ENCODE measurements at places on chromosomes 5 and 9. TPM values are rescaled to one million over a fixed set of nuclear protein-coding genes. Genes with fewer than 3 reads are reported as not detected.
A peak's percentile ranks its signal among the peaks of the same experiment; 100 is the strongest.

The MAPKAP1 gene
- 95.4 TPM for total RNA-seq

The PAX5 gene
- total RNA-seq, result 0.27 TPM

The PIP5K1B gene
- total RNA-seq, result 2.8 TPM

The RECK gene
- total RNA-seq, result 8.1 TPM

The TRPM6 gene
- total RNA-seq, result 0.47 TPM

GRCh38 chr9:93123561-93124283 lies 10.3 kb downstream of the NINJ1 start:
- H3K4me3 ChIP-seq, result no peak overlapping the region
- no peaks in the 10 kb centered on the region for H3K36me3 ChIP-seq
- no peak for DNase-seq

GRCh38 chr5:7391215-7391614 lies 4.7 kb upstream of the ADCY2 start:
- no peak overlapping the region for H3K27ac ChIP-seq
- no peaks in the 10 kb centered on the region for H3K27me3 ChIP-seq
- peaks cover 14% of the 10 kb centered on the region for H3K4me1 ChIP-seq
- H3K4me3 ChIP-seq, result no peak overlapping the region

- H3K27me3 ChIP-seq, result no peaks in the 10 kb centered on the region
- H3K4me1 ChIP-seq, result no peaks in the 10 kb centered on the region
- H3K36me3 ChIP-seq, result no peaks in the 10 kb centered on the region
- H3K27ac ChIP-seq, result no peak overlapping the region
- peak; percentile 27 for DNase-seq
- no peak overlapping the region for H3K4me3 ChIP-seq
Measured at GRCh38 chr9:134944351-134944802, 26.7 kb upstream of the FCN1 start.

GRCh38 chr9:76897804-76898525 lies 7.9 kb downstream of the PRUNE2 start:
- H3K27me3 ChIP-seq, result no peaks in the 10 kb centered on the region
- H3K27ac ChIP-seq, result no peak overlapping the region
- H3K4me3 ChIP-seq, result no peak overlapping the region
- DNase-seq, result no peak
- no peaks in the 10 kb centered on the region for H3K36me3 ChIP-seq

- no peak overlapping the region for H3K27ac ChIP-seq
- no peaks in the 10 kb centered on the region for H3K27me3 ChIP-seq
- no peak for DNase-seq
- no peaks in the 10 kb centered on the region for H3K36me3 ChIP-seq
- H3K4me1 ChIP-seq, result peaks cover 46% of the 10 kb centered on the region
Measured at GRCh38 chr9:110101531-110102161, 106.3 kb downstream of the C9orf152 start.

- no peak overlapping the region for H3K27ac ChIP-seq
- H3K4me1 ChIP-seq, result peaks cover 21% of the 10 kb centered on the region
- no peaks in the 10 kb centered on the region for H3K36me3 ChIP-seq
- no peak overlapping the region for H3K4me3 ChIP-seq
Measured at GRCh38 chr9:70552561-70552960, 138.1 kb upstream of the KLF9 start.

GRCh38 chr5:159838551-159839222 lies 77.6 kb upstream of the ADRA1B start:
- H3K27ac ChIP-seq, result no peak overlapping the region
- no peak overlapping the region for H3K4me3 ChIP-seq
- H3K36me3 ChIP-seq, result no peaks in the 10 kb centered on the region
- no peaks in the 10 kb centered on the region for H3K27me3 ChIP-seq
- no peak for DNase-seq

- no peaks in the 10 kb centered on the region for H3K27me3 ChIP-seq
- no peak overlapping the region for H3K4me3 ChIP-seq
- H3K27ac ChIP-seq, result no peak overlapping the region
- no peaks in the 10 kb centered on the region for H3K36me3 ChIP-seq
Measured at GRCh38 chr9:137916540-137916939, 39.0 kb downstream of the CACNA1B start.

- H3K36me3 ChIP-seq, result no peaks in the 10 kb centered on the region
- no peaks in the 10 kb centered on the region for H3K27me3 ChIP-seq
- no peak overlapping the region for H3K4me3 ChIP-seq
- no peak for DNase-seq
- no peak overlapping the region for H3K27ac ChIP-seq
Measured at GRCh38 chr9:25255216-25255615, 423.0 kb downstream of the TUSC1 start.

DNA sequence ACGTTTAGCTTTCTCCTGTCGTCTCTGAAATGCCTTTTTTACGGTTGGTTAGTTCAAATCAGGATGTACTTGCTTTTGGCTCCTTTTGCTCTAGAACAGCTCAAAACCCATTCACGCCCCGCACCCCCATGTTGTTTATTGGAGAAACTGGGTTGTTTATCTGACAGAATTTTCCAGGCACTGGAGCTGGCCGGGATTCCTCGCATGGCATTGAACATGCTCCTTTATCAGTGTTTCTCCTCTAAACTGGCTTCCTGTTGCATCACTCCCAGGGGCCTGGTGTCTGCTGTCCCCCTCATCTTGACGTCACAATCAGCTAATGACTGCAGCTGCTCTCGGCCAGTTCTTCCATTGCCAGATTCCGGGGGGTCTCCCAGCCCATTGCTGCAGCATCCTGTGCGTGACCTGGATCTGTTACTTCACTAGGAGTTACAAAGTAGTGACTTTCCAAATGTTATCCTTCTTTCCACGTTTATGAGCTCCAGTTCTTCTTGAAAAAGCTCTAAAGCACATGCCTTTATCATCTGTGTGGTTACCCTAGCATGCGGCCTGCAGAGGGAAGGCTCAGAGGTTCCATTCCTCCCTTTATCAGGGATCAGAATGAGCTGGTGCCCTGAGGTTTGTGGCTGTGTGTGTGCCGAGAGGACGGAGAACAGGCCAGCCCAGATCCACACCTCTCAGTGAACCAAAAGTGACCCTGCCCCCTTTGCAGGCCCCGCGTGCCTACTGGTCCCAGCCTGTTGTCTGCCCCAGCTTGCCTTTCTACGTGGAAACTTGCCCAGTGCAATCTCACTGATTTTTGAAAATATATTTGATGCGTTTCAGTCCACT lies 27.5 kb downstream of the FAM163B start:
- H3K36me3 ChIP-seq, result no peaks in the 10 kb centered on the region
- no peak for DNase-seq
- no peaks in the 10 kb centered on the region for H3K27me3 ChIP-seq

GRCh38 chr9:10252174-10252573 lies 360.6 kb downstream of the PTPRD start:
- DNase-seq, result no peak
- H3K4me3 ChIP-seq, result no peak overlapping the region
- no peaks in the 10 kb centered on the region for H3K36me3 ChIP-seq
- H3K27ac ChIP-seq, result no peak overlapping the region
- no peaks in the 10 kb centered on the region for H3K27me3 ChIP-seq

DNA sequence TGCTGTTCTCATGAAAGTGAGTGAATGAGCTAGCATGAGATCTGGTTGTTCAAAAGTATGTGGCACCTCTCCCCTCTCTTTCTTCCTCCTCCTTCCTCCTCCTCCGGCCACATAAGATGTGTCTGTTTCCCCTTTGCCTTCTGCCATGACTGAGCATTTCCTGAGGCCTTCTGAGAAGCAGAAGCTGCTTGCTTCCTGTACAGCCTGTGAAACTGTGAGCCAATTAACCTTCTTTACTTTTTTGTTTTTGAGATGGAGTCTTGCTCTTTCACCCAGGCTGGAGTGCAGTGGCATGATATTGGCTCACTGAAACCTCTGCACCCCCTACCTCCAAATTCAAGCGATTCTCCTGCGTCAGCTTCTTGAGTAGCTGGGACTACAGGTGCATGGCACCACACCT lies 6.1 kb downstream of the S100Z start:
- peaks cover 3% of the 10 kb centered on the region for H3K36me3 ChIP-seq
- no peak overlapping the region for H3K4me3 ChIP-seq
- no peak overlapping the region for H3K27ac ChIP-seq
- H3K27me3 ChIP-seq, result no peaks in the 10 kb centered on the region
- DNase-seq, result no peak

Measured in GM23338 (cell line).